ENCODE measurements at places on chromosomes 11 and 22. TPM values are rescaled to one million over a fixed set of nuclear protein-coding genes. Genes with fewer than 3 reads are reported as not detected.

C11orf86 gene
- not detected for total RNA-seq

FGF3 gene
- total RNA-seq = not detected

AQP11 gene
- 0.38 TPM for total RNA-seq

MS4A1 gene
- total RNA-seq = not detected

KRTAP5-1 gene
- total RNA-seq = not detected

C11orf91 gene
- not detected for total RNA-seq

ENTHD1 gene
- total RNA-seq = 0.09 TPM

OR8D1 gene
- total RNA-seq = not detected

LGALS1 gene
- total RNA-seq = 362 TPM

C1QTNF5 gene
- total RNA-seq = not detected

NARS2 gene
- 38.0 TPM for total RNA-seq

BRSK2 gene
- total RNA-seq = 0.97 TPM

FOLR2 gene
- not detected for total RNA-seq

OR5M8 gene
- not detected for total RNA-seq

MLC1 gene
- not detected for total RNA-seq

CHRDL2 gene
- total RNA-seq = not detected

CRYAB gene
- not detected for total RNA-seq

FAM180B gene
- total RNA-seq = 0.19 TPM

KRTAP5-8 gene
- not detected for total RNA-seq

VWCE gene
- 12.4 TPM for total RNA-seq

PLEKHA7 gene
- 20.7 TPM for total RNA-seq

PRDM11 gene
- 1.4 TPM for total RNA-seq

POU2AF1 gene
- 68.9 TPM for total RNA-seq

MS4A3 gene
- not detected for total RNA-seq

OR51I1 gene
- not detected for total RNA-seq

OR10D3 gene
- total RNA-seq = not detected

HTR3A gene
- not detected for total RNA-seq

SLC25A45 gene
- total RNA-seq = 16.8 TPM

TRIM49 gene
- not detected for total RNA-seq

MMP13 gene
- not detected for total RNA-seq

TYR gene
- not detected for total RNA-seq

PGA5 gene
- not detected for total RNA-seq

OR2AT4 gene
- total RNA-seq = not detected

SSRP1 gene
- 256 TPM for total RNA-seq

LARGE1 gene
- total RNA-seq = 0.47 TPM

SLC6A5 gene
- not detected for total RNA-seq

OVCH2 gene
- total RNA-seq = not detected

DERL3 gene
- 14.8 TPM for total RNA-seq

SCN3B gene
- total RNA-seq = not detected

GUCY1A2 gene
- total RNA-seq = not detected

SEZ6L gene
- total RNA-seq = not detected

OR5B21 gene
- total RNA-seq = not detected

MPEG1 gene
- not detected for total RNA-seq

KCNK4 gene
- total RNA-seq = 0.23 TPM

WT1 gene
- not detected for total RNA-seq

FOXRED1 gene
- total RNA-seq = 59.2 TPM

NXPE1 gene
- not detected for total RNA-seq

OR1S1 gene
- not detected for total RNA-seq

GAL3ST1 gene
- not detected for total RNA-seq

FBLN1 gene
- total RNA-seq = not detected

ADM2 gene
- 3.0 TPM for total RNA-seq

UPK3A gene
- total RNA-seq = not detected

PPP2R1B gene
- total RNA-seq = 63.6 TPM

SART1 gene
- 104 TPM for total RNA-seq

TMEM121B gene
- 0.17 TPM for total RNA-seq

LARGE2 gene
- not detected for total RNA-seq

APOL6 gene
- total RNA-seq = 21.5 TPM

Measured in activated CD4-positive, alpha-beta T cell treated with anti-CD3 and anti-CD28 coated beads, Interleukin-2, amount 10 ng/mL, durations not matched to agents 24 days and 14 days (primary cell).